ENCODE measurements at places on chromosomes 11 and 22. TPM values are rescaled to one million over a fixed set of nuclear protein-coding genes. Genes with fewer than 3 reads are reported as not detected.

Gene DLAT
- 77.5 TPM for total RNA-seq

Gene CD3G
- total RNA-seq: not detected

Gene ANGPTL5
- total RNA-seq: 0.13 TPM

Gene ARL14EP
- 24.2 TPM for total RNA-seq

Gene CHADL
- total RNA-seq: 0.43 TPM

Gene DMC1
- 4.2 TPM for total RNA-seq

Gene EEF1G
- total RNA-seq: 1,113 TPM

Gene DRICH1
- not detected for total RNA-seq

Gene SEPTIN3
- 0.13 TPM for total RNA-seq

Gene CARD16
- 23.5 TPM for total RNA-seq

Gene LSP1
- total RNA-seq: not detected

Gene NCF4
- not detected for total RNA-seq

Gene GPHA2
- not detected for total RNA-seq

Gene DENND5A
- total RNA-seq: 136 TPM

Gene MRPL49
- total RNA-seq: 63.3 TPM

Gene OR4C45
- total RNA-seq: not detected

Gene MS4A6E
- total RNA-seq: not detected

Gene DEUP1
- not detected for total RNA-seq

Gene XNDC1N
- 12.5 TPM for total RNA-seq

Gene PRG3
- total RNA-seq: not detected

Gene SUSD2
- total RNA-seq: 0.13 TPM

Gene BEST1
- total RNA-seq: under 0.01 TPM
